Progenitor cell of endocrine pancreas (in vitro differentiated cells): ENCODE measurements at places on chromosomes 7 and 10. TPM values are rescaled to one million over a fixed set of nuclear protein-coding genes. Genes with fewer than 3 reads are reported as not detected.

The MBL2 gene
- not detected in 2 replicates for total RNA-seq

The SNCG gene
- 14.6 and 17.5 TPM in 2 replicates for total RNA-seq

The ZNF722 gene
- not detected in 2 replicates for total RNA-seq

The UCN3 gene
- 1.00 and 1.3 TPM in 2 replicates for total RNA-seq

The PVRIG gene
- not detected in 2 replicates for total RNA-seq

The AKR1B15 gene
- not detected in 2 replicates for total RNA-seq

The SLC39A12 gene
- not detected in 2 replicates for total RNA-seq

DNA sequence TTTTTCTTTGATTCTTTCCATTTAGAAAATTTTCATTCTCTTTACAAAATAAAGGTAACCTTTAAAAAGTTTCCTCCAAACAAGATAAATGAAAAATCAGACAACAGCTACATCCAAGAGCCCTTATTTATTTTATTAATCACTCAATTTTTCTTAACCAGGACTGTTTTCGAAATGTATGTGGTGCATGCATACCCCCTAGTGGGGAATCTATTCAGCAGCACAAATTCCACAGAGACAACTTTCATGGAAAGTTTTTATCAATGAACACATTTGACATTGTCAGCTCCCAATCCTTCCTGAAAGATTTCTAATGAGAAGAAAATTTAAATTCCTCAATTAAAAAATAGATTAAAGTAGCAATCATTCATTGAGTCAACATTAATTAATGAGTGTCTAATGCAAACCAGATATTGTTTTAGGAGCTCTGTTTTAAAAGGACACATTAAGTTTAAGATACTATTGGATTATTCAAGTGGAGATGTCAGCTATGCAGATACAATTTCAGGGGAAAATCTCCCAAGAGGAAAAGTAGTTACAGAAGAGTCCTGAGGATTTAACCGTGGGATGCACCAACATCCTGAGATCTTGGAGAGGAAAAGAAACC lies 5.2 kb upstream of the HTR7 start:
- no peak for DNase-seq

DNA sequence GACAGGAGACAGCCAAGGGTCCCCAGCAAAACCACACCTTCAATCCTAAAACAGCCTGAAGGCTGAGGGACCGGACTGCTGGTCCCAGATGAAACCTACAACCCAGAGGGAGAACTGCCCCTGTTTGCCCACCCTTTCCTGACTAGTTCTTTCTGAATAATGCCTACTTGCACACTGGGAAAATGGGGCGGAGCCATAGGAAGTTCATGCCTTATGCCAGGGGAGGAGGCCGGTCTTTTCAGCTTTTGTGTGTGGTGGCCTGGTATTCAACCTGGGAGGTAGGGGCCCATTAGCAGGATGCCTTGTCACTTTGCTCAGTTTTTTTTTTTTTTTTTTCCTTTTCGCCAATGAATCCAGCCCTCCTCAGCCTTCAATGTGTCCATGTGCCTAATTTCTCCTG lies 20.7 kb downstream of the TOMM7 start:
- DNase-seq = no peak

DNA sequence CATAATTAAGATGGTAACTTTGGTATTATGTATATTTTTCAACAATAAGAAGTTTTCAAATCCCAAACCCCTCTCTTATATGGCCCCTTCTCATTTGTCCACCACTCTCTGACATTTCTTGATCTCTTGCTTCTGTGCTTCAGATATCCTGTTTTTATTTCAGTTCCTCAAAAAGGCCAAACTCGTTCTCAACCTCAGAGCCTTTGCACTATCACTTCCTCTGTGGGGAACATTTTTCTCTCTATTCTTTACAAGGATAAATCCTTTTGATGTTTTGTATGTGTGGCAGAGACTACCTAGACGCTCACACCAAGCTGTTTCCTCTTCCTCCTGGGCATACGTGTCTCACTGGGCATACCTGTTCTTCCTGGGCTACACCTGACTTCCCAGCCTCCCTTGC lies 54.2 kb upstream of the FRMD4A start:
- no peak for DNase-seq

DNA sequence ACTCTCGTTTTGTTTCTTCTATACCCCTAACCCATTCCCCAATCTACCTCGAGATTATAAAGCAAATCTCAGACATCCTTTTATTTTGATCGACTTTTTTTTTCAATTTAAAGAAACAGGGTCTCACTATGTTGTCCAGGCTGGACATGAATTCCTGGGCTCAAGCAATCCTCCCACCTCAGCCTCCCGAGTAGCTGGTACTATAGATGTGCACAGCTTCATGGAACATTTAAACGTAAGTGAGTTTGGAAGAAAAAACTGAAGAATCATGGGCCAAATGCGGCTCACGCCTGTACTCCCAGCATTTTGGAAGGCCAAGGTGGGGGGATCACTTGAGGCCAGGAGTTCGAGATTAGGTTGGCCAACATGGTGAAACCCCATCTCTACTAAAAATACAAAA lies 96.0 kb downstream of the UPF2 start:
- no peak for DNase-seq

DNA sequence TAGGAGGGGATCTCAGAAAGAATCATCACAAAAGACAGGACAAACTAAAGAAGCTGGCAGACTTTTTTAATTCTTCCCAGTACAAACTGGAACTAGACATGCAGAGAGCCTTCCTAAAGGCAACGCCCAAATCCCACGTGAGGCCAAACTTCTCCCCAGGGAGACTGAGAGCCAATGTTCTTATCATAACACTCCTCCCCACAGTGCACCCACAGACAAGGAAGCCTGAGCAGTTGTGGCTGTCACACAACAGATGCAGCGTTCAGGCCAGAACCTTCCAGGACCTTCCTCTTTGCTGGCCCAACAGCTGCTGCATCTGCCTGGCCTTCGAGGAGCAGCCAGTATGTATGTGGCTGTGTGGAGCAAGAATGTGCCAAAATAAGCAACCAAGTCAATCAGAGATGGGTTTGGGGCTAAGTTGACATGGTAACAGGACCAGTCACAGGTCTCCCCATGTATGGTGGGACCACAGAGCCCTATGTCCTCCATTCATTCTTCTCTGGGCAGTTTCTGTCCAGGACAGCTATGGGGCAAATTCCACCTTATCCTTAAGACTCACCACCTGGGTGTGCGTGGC lies 34.9 kb downstream of the SRPK2 start:
- DNase-seq = no peak

DNA sequence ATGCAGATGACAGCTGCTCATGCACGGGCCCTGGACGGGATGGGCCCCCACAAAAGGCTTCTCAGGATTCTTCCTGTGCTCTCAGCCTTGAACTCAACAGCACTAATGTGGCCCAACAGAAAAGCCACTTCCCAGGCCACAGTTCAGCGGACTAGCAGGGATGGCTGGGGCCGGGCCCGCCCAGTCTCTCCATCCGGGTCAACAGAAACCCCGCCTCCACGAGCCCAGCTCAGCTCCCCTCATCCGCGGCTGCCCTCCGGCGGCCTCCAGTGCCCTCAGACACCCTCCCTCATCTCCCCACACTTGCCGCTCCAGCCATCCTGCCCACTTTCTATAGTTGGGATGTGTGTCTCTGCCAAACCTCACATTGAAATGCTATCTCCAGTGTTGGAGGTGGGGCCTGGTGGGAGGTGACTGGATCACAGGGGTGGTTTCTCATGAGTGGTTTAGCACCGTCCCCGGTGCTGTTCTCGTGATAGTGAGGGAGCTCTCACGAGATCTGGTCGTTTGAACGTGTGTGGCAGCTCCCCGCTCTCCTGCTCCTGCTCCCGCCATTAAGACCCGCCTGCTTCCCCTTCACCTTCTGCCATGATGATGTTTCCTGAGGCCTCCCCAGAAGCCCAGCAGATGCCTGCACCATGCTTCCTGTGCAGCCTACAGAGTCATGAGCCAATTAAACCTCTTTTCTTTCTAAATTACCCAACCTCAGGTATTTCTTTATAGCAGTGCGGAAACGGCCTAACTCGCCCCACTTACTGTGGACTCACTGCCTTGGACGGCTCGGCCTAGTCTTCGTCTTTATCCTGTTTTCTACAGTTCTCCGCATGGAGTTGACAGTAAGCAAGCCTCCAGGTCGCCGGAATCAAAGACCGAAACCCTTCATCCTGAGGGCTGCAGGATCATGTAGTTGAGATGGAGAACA lies 169.9 kb upstream of the RNF32 start:
- no peak for DNase-seq

GRCh38 chr7:2231992-2232765 lies 566 bp downstream of the MAD1L1 start:
- peak; percentile 35 for DNase-seq

DNA sequence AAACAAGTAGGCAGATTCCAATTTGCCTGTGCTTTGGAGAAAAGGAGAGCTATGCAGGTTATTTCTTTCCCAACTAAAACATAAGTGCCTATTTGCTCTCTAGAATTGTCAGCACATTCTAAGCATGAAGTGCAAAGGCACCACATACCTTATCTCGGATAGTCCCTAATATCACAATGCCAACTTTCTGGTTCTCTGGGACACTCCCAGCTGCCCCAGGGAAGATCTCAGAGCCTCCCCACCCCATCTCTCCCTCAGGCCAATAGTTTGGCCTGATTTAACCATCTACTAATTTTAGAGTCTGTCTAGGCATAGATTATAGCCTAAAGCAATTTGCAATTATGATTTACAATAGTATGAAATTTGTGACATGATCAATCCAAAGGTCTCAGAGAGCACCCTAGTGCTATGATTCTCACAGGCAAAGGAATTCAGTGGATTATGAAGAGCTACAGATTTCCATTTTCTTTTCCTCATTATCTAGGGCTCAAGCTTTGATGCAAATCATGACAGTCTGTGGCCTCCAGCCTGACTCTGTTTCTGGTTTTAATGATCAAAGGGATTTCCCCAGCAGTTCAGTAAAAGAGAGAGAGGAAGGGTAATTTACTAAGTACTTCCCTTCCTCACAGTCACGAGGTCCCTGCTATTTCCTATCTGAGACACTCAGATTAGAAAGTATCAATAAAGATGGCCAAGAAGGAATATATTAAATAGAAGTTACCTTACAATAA lies 29.0 kb upstream of the IL6 start:
- DNase-seq = no peak

GRCh38 chr10:126503392-126504062 lies 115.2 kb upstream of the ADAM12 start:
- no peak for DNase-seq

GRCh38 chr7:125661-126060 lies 66.7 kb upstream of the FAM20C start:
- DNase-seq = no peak

DNA sequence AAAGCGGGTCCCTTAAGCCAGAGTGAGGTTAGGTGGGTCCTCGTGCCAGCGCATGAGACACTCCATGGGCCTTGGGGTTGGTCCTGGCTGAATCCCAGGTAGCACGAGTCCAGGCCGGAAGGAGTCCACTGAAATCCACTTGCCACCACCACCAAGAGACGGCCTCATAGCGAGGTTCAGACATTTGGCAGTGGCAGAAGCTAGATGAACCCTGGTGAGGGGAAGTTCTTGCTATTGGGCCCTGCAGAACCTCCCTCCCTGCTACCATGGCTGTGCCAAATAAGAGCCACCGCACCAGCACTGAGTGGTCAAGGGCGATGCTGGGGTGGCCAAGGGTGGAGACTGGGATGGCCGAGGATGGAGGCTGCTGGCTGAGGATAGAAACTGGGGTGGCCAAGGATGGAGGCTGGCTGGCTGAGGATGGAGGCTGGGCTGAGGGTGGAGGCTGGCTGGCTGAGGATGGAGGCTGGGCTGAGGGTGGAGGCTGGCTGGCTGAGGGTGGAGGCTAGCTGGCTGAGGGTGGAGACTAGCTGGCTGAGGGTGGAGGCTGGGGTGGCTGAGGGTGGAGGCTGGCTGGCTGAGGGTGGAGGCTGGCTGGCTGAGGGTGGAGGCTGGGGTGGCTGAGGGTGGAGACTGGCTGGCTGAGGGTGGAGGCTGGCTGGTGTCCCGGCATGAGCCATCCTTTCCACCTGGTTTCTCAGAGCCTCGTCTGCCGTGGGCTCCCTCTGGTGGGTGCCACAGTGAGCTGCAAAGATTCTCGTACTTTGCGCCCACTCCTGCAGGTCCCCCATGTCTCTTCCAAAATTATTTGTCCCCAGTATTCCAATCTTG lies 88.2 kb downstream of the ELFN1 start:
- no peak for DNase-seq

- no peak for DNase-seq
Measured at GRCh38 chr10:1558906-1559305, 178.4 kb downstream of the ADARB2 start.

DNA sequence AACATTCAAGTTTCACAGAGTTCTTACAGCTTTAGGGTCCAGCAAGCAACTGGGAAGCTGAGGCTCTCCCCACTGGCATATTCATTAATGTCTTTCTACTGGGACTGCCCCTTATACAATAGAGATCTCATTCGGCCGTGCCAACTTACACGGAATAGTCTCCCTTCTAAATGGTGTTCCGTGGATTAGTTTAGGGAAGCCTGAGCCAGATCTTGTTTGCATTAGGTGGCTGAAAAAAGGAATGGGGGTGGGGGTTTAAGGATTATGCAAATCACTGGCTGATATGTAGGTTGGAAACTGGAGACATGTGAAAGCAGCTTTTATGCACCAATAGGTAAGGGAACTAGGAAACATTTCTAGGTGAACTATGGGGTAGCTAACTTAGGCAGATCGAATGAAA lies 218.3 kb downstream of the TRIL start:
- DNase-seq = no peak

DNA sequence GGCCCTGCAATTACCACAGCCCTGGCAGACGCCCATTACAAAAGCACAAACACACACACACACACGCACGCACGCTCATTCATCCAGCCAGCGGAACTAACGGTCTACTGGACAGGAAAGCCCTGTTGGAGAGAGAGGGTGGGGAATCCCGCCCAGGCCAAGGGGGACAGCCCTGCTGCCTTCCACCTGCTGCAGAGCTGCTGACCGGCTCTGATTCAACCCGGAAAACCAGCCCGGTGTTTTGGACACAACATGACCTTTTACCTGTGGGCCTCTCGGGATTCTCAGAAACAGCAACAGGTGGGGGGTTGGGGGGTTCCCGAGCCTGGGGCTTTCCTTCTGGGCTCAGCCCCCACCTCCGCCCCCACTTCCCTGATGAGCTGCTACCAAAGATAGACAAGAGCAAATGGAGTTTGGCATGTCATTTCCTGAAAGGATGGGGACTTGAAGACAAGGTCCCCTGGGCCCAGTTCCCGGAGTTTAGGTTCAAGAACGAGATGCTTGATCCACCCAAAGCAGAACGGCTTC lies 18.5 kb upstream of the SERPINE1 start:
- DNase-seq = no peak

GRCh38 chr10:1137499-1138163 lies 81.4 kb downstream of the WDR37 start:
- no peak for DNase-seq

DNA sequence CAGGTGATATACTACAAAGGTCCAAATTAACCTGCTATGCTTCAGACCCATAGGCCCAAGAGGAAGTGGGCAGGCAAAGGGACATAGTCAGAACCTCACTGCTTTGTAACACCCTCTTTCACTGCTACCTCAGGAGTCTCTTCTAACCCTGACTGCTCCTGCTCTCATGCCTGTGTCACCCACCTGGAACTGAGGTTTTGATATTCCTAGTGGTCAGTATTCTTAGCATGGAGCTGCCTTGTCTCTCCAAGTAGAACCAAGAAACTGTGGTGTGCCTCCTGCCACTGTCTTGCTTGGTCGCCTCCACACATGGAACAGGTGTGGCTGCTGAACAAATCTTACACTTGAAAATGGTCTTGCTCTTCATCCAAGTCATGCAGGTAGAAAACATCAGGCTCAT lies 677.5 kb downstream of the XPNPEP1 start:
- DNase-seq = no peak

GRCh38 chr7:27099453-27100370 lies 2.8 kb downstream of the HOXA2 start:
- no peak for DNase-seq
